ENCODE measurements at places on chromosomes 11 and 22. TPM values are rescaled to one million over a fixed set of nuclear protein-coding genes. Genes with fewer than 3 reads are reported as not detected.

Gene VWA5A
- total RNA-seq, result 4.7 TPM

GRCh38 chr11:111602865-111603610 lies 789 bp downstream of the SIK2 start:
- no peaks in the 10 kb centered on the region for H3K36me3 ChIP-seq
- H3K4me1 ChIP-seq, result peaks cover 3% of the 10 kb centered on the region
- H3K4me3 ChIP-seq, result peak overlapping the region; percentile 94
- H3K27ac ChIP-seq, result peak overlapping the region; percentile 97
- peak; percentile 43 for DNase-seq

Gene SYCE3
- total RNA-seq, result not detected

DNA sequence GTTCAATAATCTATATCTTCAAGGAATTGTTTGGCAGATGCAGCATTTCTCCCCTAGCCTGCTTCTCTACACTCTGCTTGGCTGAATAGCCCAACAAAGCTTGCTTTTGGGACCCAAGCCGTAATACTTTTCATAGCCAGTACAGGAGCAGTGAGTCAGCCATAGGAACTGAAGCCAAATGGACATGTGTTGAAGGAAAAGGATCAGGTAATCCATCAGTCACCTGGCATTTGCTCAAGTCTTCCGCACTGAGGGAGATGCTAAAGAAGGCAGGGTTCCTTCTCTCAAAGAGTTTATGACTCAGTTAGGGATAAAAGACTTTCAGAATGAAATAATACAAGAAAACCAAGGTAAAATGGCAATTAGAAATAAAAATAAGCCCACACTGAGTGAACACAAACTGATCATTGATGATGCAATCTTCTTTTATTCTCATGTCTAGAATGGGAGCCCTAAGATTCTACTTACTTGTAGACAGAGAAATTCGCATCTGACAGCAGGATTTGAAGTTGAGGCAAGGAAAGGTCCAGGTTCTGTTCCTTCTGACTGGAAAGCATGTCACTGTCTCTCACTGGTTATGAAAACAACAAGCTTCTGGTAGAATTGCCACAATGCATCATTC lies 13.2 kb downstream of the C11orf87 start:
- H3K27ac ChIP-seq, result no peak overlapping the region
- H3K27me3 ChIP-seq, result no peaks in the 10 kb centered on the region
- H3K4me3 ChIP-seq, result no peak overlapping the region
- peak; percentile 62 for DNase-seq
- peaks cover 7% of the 10 kb centered on the region for H3K4me1 ChIP-seq

Gene KIRREL3
- total RNA-seq, result 10.9 TPM

DNA sequence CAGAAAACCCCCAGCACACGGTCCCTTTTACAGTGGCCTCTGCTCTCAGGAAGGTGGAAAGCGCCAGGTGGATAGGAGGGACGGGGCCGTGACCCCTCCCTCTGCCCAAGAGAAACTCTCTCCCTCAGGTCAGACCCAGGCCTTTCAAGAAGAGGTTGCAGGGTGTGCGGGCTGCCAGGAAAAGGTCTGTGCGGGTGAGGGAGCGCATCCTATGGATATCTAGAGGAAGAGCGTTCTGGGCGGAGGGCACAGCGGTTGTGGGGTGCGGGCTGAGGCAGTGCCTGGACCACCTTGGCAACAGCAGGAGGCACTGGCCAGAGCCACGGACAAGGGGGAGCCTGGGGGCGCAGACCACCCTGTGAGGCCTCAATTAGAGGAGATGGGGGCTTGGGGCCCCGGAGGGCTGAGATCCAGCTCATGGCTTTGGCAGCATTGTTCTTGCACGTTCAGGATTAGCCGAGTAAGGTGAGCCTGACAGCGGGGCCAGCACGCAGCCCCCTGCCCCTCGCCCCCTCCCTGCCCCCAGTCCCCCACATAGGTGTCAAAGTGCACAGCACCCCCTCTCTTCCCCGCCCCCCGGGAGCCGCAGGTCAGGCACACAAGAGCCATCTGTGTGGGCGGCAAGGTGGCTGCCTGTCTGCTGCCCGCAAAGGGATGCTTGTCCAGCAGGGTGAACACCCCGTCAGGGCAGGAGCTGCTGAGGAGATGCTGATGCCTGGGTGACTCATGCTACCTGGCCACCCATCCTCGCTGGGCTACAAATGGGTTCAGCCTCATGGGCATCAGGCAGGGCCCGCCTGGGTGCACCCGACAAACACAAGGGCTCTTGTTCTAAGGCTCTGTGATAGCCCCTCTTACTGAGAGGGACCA lies 92.8 kb upstream of the KCNQ1OT1 start:
- no peak for DNase-seq
- no peak overlapping the region for H3K27ac ChIP-seq
- H3K36me3 ChIP-seq, result no peaks in the 10 kb centered on the region
- no peaks in the 10 kb centered on the region for H3K4me1 ChIP-seq
- peaks cover 52% of the 10 kb centered on the region for H3K27me3 ChIP-seq

DNA sequence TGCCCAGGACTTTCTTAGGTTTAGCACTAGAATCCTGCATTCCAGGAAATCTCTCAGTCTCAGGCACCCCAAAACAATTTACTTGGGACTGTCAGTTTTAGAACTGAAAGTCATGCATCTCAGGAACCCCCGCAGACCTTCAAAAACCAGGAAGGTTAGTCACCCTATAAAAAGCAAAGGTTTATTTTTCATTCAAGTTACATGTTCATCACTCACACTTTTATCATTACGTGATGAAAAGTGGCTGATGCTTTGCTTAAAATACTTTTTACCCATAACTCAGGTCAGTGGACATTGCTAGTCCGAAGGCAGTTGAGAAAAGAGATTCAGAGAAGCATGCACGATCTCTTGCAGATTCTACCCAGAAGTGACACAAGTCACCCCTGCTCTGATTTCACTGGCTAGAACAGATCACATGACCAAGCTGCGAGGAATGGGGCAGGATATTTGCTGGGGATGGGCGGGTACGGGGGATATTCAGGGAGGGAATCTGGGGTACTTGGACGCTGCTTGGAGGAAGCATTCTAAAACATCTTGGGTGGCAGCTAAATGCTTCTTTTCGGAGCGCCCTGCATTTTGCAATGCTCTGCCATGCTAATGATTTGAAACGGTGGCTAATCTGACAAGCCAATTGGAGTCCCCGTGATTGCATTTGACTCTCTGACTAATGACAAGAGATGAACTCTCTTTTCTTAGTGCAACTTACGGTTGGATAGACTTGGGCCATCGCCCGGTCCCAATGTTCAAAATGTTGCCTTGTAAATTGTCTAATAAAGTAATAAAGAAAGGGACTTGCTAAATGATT lies 110.2 kb downstream of the MIAT start:
- H3K4me1 ChIP-seq, result peaks cover 8% of the 10 kb centered on the region
- no peak overlapping the region for H3K4me3 ChIP-seq
- no peak for DNase-seq
- no peak overlapping the region for H3K27ac ChIP-seq

Gene DDI1
- not detected for total RNA-seq

Gene CALCA
- not detected for total RNA-seq

DNA sequence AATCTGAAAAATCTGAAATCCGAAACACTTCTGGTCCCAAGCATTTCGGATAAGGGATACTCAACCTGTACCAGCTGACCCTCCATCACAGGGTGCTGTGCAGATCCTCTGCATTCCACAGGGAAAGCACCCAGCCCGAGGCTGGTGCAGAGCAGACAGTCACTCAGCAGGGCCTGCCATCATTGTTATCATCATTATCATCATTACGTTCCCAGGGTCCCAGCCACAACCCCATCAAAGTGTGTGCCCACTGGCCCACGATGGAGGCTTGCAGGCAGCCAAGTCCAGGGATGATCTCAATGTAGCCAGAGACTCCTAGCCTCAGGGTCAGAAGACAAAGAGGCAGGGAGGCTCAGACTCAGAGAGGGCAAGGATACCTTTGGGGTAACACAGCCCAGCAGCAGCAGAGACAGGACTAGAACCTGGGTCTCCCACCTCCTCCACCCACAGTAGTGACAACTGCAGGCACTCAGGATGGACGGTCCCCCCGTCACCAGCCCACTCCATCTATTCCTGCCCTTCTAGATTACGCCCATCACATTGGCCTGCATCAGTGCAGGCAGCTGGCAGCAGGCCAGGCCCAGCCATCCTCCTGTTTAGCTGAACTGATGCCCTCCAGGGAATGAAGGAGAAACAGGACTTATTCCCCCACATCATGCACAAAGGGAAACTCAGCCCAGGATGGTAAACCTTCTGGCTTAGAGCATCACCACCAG lies 10.3 kb downstream of the GAL3ST1 start:
- H3K27ac ChIP-seq, result no peak overlapping the region
- no peaks in the 10 kb centered on the region for H3K4me1 ChIP-seq
- peaks cover 46% of the 10 kb centered on the region for H3K27me3 ChIP-seq
- DNase-seq, result no peak
- H3K4me3 ChIP-seq, result no peak overlapping the region

Gene AQP11
- 1.4 TPM for total RNA-seq

Gene BCO2
- total RNA-seq, result 0.83 TPM

DNA sequence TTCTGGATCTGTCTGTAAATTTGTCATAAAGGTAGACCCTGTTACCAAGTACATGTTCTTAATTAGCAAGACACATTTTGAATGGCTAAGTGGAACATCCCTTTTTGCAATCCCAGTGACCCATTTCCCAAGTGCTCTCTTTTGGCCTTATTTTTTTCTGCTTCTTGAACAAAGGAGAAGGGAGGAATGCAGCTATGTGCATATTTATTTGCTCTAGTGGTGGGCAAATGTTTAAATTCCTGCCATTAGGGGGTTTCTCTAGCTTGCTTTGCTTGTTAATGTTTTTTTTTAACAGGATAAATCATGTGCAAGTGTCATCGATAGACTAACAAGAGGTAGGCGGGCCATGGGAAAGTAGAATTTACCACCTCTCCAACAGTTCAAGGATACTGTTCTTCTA lies 135.7 kb downstream of the COMMD9 start:
- H3K27me3 ChIP-seq, result no peaks in the 10 kb centered on the region
- H3K27ac ChIP-seq, result no peak overlapping the region
- peak; percentile 35 for DNase-seq
- no peak overlapping the region for H3K4me3 ChIP-seq
- H3K4me1 ChIP-seq, result peaks cover 15% of the 10 kb centered on the region

DNA sequence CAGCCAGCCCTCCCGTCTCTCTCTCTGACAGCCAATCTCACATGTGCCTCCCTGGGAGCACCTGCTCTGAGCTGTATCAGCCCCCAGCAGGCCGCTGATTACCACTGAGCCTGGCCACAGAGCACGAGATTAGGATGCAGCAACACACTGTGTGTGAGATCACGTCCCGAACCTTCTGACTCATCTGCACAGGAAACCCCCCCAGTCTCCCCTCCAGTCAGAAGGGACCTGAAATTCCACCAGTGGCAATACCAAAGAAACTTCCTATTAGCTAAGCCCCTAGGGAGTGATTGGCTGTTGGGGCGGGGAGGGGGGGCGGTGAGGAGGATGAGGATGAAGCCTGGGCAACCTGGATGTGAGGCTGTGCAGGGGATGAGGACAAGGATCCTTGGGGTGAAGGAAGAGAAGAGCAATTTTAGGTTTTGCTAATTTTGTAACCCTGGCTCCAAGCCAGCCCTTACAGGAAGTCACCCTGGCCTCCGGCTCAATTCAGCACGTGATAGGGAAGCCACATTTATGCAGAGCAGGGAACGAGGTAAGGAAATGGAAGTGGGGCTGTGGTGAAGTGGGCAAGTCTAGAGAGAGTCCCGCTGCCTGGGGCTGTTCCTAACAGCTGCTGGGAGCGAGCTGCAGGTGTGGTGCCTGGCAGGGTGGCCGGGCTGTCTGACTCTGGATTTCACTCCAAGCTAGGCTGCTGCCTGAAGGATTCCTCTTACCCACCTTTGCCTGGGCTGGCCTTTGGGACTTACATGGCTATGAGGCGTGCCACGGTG lies 1.9 kb downstream of the SLC43A3 start:
- H3K27ac ChIP-seq, result peak overlapping the region; percentile 11
- no peak overlapping the region for H3K4me3 ChIP-seq

GRCh38 chr22:27780161-27780575 lies 21.4 kb downstream of the MN1 start:
- no peaks in the 10 kb centered on the region for H3K4me1 ChIP-seq
- no peaks in the 10 kb centered on the region for H3K27me3 ChIP-seq
- no peak overlapping the region for H3K4me3 ChIP-seq

DNA sequence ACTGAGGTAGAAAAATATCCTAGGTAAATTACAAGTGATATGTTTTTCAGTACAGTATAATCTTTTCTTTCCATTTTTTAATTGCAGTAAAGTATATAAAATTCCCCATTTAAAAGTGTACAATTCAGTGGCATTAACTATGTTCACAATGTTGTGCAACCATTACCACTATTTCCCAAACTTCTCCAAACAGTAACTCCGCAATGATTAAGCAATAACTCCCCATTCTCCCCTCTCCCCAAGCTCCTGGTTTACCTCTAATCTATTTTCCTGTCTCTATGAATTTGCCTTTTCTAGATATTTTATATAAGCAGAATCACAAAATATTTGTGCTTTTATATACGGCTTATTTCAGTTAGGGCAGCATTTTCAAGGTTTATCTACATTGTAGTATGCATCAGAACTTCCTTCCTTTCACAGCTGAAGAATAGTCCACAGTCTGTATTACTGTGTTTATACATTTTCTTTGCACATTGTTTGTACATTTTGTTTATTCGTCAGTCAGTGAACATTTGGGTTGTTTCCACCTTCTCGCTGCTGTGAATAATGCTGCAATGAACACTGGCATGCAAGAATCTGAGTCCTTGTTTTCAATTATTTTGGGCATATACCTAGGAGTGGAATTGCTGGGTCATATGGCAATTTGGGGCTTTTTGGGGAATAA lies 110.7 kb downstream of the RPL27A start:
- peak overlapping the region; percentile 37 for H3K27ac ChIP-seq
- H3K4me3 ChIP-seq, result no peak overlapping the region
- H3K4me1 ChIP-seq, result peaks cover 19% of the 10 kb centered on the region
- peaks cover 15% of the 10 kb centered on the region for H3K36me3 ChIP-seq
- H3K27me3 ChIP-seq, result no peaks in the 10 kb centered on the region
- peak; percentile 51 for DNase-seq

DNA sequence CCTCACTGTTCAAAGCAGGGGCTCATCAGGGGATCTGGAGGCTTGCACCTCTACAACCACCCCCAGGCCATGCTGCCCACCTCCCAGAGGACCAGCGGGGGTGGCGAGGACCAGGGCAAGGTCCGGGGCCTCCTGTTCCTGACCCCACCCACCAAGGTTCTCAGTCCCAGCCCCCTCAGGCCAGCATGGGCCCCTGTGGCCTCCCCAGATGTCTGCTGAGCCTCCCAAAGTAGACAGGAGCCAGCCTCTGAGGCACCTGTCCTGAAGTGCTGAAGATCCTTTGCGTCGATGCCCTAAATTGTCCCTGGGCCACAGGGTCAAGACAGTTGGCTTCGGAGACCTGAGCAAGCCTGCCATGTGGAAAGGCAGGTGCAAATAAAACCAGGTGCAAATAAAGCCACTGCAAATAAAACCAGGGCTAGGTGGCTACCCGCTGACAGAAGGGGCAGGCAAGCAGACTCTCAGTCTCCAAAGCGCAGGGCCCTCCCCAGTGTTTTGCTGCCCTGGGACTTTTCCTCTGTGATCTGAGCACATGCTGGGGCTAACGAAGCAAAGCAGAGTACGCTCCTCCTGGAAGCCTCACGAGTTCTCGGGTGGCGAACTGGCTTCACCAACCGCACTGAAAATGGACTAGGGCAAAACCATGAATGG lies 22.4 kb upstream of the ARFGAP3 start:
- H3K36me3 ChIP-seq, result peaks cover 80% of the 10 kb centered on the region
- no peaks in the 10 kb centered on the region for H3K4me1 ChIP-seq
- H3K4me3 ChIP-seq, result no peak overlapping the region
- no peaks in the 10 kb centered on the region for H3K27me3 ChIP-seq

GRCh38 chr22:48717076-48717810 lies 1110.4 kb downstream of the BRD1 start:
- no peak overlapping the region for H3K4me3 ChIP-seq
- no peak overlapping the region for H3K27ac ChIP-seq
